ENCODE measurements at places on chromosomes 13 and 19. TPM values are rescaled to one million over a fixed set of nuclear protein-coding genes. Genes with fewer than 3 reads are reported as not detected.

The RFPL4AL1 gene
- total RNA-seq, result not detected

The SIGLEC5 gene
- 0.13 TPM for total RNA-seq

The SHANK1 gene
- total RNA-seq, result not detected

The KANK2 gene
- total RNA-seq, result 2.0 TPM

The GRK1 gene
- not detected for total RNA-seq

The C19orf44 gene
- total RNA-seq, result 5.4 TPM

The APOC4 gene
- total RNA-seq, result not detected

The ZNF625 gene
- 3.3 TPM for total RNA-seq

The ZNF211 gene
- total RNA-seq, result 12.1 TPM

The PROZ gene
- total RNA-seq, result not detected

The C13orf46 gene
- 1.8 TPM for total RNA-seq

The ARL11 gene
- total RNA-seq, result 0.20 TPM

The ZNF575 gene
- total RNA-seq, result 2.3 TPM

The TLE6 gene
- 1.1 TPM for total RNA-seq

The UPK1A gene
- total RNA-seq, result 0.22 TPM

The IGFL1 gene
- total RNA-seq, result not detected

The CACNA1A gene
- total RNA-seq, result 0.20 TPM

The KLK11 gene
- not detected for total RNA-seq

DNA sequence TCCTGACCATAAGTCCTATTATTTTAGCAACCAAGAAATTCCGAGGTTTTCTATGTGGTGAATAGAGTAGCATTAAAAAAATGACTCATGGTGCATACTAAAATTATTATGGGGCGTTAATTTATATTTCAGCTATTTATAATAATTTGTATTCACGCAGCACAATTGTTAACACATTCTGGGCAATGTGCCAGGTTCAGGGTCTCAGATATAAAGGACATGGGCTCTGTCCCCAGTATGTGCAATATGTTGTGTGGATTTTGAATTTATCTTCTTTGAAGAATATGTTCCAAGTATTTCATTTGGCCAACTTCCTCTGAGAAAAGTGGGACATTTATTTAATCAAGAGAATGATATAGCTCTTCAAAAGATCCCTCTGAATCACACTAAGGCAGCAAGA is 1434.7 kb upstream of the PRR20A start:
- no peak for DNase-seq

- no peak for DNase-seq
Measured at GRCh38 chr13:23580684-23581060, 10.5 kb downstream of the TNFRSF19 start.

DNA sequence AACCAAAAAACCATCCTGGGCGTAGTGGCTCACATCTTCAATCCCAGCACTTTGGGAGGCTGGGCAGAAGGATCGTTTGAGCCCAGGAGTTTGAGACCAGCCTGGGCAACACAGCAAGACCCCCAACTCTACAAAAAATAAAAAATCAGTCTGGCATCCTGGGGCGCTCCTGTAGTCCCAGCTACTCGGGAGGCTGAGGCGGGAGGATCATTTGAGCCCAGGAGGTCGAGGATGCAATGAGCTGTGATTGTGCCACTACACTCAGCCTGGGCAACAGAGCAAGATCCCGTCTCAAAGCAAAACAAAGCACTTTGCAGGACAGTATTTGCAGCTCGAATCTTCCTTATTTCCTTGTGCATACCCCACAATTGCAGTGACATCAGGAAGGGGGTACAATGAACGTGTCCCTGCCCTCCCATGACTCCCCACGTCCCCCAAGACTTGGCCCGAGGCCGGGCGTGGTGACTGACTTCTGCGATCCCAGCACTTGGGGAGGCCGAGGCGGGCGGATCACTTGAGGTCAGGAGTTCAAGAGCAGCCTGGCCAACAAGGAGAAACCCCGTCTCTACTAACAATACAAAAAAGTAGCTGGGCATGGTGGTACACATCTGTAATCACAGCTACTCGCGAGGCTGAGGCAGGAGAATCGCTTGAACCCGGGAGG is 870 bp downstream of the NDUFB7 start:
- DNase-seq, result no peak

DNA sequence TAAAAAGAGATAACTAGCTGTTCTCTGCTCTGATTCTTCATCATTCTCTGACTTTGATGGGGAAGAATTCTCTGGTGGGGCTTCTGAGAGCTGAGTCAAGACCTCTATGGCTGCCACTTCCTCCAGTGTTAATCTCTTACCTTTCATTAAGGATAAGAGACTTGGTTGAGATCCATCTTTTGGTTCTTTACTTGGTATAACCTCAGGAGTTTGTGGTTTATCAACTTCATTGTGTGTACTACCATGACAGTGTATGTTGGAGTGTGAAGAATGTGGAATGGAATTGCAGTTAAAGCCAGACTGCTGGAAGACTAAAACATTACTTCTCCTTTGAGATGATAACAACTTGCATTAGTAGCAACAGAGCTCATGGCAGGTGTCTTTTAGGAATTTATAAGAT is 222.0 kb downstream of the SLITRK5 start:
- no peak for DNase-seq

- DNase-seq, result no peak
Measured at GRCh38 chr13:113748101-113748861, 10.7 kb upstream of the TMEM255B start.

GRCh38 chr13:76116751-76117360 is 480.7 kb downstream of the LMO7 start:
- DNase-seq, result no peak

- no peak for DNase-seq
Measured at GRCh38 chr13:96338030-96338429, 248.1 kb downstream of the HS6ST3 start.

DNA sequence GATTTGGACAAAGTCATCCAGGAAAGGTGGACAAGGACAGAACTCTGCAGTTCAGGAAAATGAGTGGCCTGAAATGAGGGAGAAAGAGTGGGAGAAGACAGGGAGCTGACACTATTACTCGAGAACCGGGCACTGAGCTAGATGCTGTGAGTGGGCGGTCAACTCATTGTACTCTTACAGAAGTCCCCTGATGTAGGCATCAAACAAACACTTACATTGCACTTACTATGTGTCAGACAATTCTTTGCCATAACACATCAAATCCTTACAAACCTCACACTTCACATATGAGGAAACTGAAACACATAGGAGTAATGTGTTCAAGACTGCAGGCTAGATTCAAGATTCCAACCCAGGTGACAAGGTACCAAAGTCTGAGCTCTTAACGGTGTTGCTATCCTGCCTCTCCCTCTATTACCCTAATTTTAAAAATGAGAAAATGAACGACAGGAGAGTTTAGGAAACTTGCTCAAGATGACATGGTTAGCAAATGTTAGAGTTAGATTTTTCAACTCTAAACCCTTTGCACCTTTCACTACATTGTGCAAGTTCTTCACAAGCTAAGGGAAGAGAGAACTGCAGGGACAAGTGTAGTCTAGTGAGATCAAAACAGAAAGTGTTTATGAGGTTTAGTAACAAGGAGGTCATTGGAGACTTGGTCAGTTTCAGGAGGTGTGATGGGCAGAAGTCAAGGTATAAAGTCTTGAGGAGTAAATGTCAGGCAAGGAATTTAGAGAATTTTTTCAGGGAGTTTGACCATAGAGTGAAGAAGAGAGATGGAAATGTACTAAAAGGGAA is 4.9 kb upstream of the MEDAG start:
- DNase-seq, result no peak

- no peak for DNase-seq
Measured at GRCh38 chr19:6115992-6116391, 5.7 kb upstream of the RFX2 start.

DNA sequence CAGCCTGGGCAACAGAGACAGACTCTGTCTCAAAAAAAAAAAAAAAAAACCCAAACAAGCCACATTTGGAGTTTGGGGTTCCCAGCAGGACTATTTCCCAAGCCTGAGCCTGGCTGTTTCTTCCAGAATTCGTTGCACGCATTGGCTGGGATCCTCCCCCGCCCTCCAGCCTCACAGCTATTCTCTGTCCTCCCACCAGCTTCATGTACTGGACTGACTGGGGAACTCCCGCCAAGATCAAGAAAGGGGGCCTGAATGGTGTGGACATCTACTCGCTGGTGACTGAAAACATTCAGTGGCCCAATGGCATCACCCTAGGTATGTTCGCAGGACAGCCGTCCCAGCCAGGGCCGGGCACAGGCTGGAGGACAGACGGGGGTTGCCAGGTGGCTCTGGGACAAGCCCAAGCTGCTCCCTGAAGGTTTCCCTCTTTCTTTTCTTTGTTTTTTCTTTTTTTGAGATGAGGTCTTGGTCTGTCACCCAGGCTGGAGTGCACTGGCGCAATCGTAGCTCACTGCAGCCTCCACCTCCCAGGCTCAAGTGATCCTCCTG is 26.7 kb downstream of the LDLR start:
- DNase-seq, result no peak

DNA sequence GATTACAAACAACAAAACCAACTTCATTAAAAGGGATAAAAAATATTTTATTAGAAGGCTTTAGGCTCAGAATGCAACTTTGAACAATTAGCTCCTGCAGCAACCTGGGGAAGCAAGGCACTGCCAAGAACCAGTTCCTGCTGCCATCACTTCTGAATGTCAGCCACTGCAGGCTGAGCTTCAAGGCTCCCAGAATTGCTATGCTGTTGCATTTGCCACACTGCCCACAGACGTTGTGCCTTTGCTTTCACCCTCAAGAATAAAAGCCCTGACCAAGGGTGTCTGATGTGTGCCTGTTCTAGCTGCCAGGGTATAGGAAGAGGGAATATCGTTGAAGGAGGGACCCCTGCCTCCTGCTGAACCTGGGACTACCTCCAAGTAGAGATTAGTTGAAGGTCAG is 238.4 kb downstream of the ITGBL1 start:
- no peak for DNase-seq

DNA sequence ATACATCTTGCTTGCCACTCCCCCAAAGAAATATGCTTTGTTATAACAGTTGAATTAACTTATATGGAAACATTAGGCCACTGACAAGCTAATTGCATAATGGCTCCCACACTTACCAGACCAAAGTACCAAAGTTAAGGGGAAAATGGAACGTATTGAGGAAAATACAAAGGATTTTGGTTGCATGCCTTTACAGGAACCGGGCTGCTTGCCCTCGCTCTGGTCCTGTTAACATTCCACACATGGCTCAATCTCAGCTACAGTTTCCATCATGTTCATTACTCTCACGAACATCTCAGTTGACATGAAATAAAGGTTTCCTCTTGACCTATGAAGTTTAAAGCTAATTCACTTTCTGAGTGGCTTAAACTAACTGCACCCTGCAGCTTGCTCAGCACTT is 220.7 kb upstream of the RXFP2 start:
- DNase-seq, result no peak

GRCh38 chr19:8665468-8666213 is 33.0 kb downstream of the ACTL9 start:
- no peak for DNase-seq

DNA sequence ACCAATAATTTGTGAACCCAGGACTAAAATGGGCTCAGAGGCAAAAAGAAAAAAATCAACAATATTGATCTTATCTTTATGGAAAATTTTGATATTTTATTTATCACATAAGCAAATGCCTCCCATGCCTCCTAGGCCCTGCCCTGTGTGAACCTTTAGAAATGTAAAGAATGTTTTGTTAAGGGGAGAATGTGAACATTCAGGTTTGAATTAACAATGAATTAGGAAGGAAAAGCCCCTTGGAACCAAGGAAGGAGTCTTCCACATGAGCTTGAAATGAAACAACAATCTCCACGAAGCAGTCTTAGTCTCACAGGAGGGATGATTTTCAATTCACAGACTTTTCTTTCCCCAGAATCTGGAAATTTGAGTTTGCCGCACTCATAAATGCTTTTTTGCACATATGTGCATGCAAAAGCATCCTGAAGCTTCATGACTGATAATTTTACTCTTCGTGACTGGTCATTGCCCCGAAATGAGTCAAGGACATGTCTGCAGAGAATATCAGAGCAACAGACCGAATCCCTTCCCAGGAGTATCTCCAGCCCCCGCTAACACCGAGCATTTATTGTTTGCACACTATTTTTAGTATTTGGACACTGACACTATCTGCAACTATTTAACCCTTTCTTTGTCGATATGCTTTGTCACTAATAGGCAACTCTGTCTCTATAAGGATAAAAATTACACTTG is 135.2 kb downstream of the DCT start:
- DNase-seq, result no peak

- DNase-seq, result no peak
Measured at GRCh38 chr13:79427265-79427664, 21.2 kb upstream of the RBM26 start.

GRCh38 chr19:15466851-15467733 is 2.7 kb upstream of the RASAL3 start:
- peak; percentile 22 for DNase-seq

GRCh38 chr13:41520660-41521630 is 63.6 kb downstream of the RGCC start:
- no peak for DNase-seq

- no peak for DNase-seq
Measured at GRCh38 chr13:99135591-99135990, 65.1 kb upstream of the UBAC2 start.

DNA sequence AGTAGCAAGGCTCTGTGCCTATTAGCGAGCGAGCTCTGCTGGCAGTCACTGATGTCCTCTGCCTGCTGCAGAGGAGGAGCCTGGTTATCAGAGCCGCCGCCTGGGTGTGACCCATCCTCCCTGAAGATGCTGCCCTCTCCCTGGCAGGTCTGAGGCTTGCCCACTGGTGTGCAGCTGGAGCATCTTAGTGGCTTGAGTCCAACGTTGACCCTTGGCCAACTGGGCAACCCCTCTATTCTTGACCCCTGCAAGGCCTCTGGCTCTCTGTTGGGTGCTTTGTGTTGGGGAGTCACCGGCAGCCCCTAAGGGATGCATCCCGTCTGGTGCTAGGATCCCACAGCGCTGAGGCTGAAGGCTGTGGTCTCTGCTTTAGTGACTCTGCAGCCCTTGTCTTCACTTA is 277.9 kb upstream of the SOX1 start:
- DNase-seq, result no peak

- DNase-seq, result no peak
Measured at GRCh38 chr13:36834299-36834698, 15.3 kb downstream of the RFXAP start.

- no peak for DNase-seq
Measured at GRCh38 chr13:45410001-45410400, 8.2 kb downstream of the SLC25A30 start.

GRCh38 chr13:28984825-28985224 is 164.7 kb downstream of the MTUS2 start:
- DNase-seq, result no peak

GRCh38 chr13:41955605-41956004 is 5.3 kb downstream of the VWA8 start:
- no peak for DNase-seq

GRCh38 chr13:29733147-29733611 is 117.2 kb downstream of the UBL3 start:
- no peak for DNase-seq

GRCh38 chr19:13165162-13165997 is 15.2 kb downstream of the IER2 start:
- DNase-seq, result no peak

GRCh38 chr19:29104605-29105241 is 108.2 kb downstream of the UQCRFS1 start:
- DNase-seq, result no peak

- DNase-seq, result no peak
Measured at GRCh38 chr19:11478167-11479089, 2.4 kb downstream of the ELAVL3 start.

GRCh38 chr13:113302986-113303385 is 5.9 kb downstream of the LAMP1 start:
- DNase-seq, result no peak
